ENCODE measurements at places on chromosomes 1 and 21.
A peak's percentile ranks its signal among the peaks of the same experiment; 100 is the strongest.

GRCh38 chr1:77412820-77413530 is 131.2 kb downstream of the AK5 start:
- DNase-seq: no peak

GRCh38 chr1:67503974-67504373 is 73.8 kb upstream of the SERBP1 start:
- DNase-seq: no peak

DNA sequence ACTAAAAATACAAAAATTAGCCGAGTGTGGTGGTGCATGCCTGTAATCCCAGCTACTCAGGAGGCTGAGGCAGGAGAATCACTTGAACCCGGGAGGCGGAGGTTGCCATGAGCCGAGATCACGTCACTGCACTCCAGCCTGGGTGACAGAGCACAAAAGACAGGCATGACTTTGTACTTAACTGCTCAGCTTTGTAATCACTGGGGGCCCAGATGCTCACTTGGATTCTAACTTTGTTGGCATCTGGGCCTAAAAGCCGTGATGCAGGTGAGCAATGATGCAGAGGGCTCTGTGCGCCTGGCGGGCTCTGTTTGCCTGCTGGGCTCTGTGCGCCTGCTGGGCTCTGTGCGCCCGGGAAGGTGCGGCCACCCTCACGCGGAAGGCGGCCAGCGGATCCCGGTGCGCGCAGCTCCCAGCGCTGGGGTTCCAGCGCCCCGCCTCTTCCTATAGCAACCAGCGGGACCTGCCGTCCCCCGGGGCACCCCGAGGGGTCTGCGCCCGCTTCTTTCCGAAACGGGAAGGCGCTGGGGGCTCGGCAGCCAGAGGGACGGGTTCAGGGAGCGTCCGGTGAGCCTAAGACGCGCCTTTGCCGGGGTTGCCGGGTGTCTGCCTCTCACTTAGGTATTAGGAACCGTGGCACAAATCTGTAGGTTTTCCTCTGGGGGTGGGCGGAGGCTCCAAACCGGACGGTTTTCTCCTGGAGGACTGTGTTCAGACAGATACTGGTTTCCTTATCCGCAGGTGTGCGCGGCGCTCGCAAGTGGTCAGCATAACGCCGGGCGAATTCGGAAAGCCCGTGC is 31.7 kb downstream of the PRMT2 start:
- DNase-seq: no peak

DNA sequence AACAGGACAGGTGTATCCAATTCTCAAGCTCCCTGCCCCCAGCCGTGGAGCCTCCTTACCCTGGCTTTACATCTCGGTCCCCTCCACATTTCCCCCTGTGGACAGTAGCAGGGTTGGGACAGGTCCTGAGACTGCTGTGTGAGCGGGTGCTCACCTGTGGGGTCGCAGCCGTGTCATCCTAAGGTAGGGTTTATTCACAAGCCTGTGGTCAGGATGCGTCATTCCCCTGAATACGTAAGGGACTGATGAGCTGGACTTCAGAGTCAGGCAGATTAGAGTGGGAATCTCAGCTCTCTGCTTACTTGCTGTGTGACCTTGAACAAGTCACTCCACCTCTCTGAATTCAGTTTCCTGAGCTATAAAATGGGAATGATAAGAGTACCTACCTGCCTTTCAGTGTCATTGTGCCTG is 17.7 kb downstream of the ZNF362 start:
- no peak for DNase-seq

DNA sequence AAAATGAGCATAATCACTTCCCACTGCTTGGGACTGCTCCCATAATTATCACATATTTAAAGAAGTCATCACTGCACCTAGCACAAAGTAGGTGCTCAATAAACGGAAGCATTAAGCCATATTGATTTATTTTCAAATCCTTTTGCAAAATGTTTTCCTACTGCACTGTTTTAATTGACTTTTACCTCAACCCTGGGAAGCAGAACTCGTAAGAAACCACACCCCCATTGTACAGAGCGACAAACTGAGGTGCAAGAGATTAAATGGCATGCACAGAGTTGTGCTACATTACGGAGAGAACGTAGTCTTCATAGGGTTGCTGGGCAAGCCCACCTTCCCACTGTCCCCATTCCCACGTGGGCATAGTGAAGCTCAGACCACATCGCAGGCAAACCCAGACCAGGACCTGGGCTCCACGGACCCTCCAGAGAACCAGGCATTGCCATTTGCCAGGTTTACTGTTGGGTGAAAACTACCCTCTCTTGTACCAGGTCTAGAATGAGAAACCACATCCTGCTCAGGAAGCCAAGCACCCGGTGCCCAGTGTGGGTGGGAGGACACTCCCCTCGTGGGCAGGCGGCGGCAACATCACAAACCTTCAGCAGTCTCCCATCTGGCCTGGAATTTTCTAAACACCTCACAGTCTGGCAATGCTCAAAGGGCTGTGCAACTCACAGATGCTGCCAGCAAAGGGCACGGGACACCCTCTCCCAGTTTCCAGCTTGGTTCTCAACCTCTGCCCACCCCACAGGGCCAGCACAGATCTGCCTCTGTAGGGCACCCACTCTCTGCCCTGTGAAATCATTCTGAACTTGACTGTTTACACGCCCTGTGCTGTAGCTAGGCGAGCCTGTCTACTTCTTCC is 8.2 kb downstream of the IFFO2 start:
- no peak for DNase-seq

GRCh38 chr21:41956926-41957729 is 3.3 kb upstream of the C2CD2 start:
- peak; percentile 17 for DNase-seq

DNA sequence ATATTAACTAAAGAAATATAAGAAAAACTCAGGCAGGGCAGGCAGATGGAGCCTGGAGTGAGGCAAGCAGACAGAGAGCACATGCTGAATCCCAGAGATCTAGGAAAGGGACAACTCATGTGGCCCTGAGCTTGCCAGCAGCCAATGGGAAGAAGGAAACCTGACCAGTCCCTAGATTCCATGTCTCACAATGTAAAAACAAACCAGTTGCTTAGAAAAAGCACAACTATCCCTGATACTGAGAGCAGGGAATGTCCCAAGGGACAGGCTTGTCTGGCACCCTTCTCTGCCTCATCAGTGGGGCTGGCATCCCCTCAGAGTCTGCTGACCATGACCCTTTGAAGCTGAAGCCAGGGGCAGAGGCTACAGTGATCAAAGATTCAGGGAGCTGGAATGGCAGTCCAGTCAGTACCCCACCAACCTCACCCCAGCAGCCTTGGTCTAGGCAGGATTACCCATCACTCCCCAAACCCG is 27.8 kb downstream of the HSPG2 start:
- no peak for DNase-seq

GRCh38 chr1:17485281-17485680 is 45.8 kb upstream of the RCC2 start:
- DNase-seq: no peak

DNA sequence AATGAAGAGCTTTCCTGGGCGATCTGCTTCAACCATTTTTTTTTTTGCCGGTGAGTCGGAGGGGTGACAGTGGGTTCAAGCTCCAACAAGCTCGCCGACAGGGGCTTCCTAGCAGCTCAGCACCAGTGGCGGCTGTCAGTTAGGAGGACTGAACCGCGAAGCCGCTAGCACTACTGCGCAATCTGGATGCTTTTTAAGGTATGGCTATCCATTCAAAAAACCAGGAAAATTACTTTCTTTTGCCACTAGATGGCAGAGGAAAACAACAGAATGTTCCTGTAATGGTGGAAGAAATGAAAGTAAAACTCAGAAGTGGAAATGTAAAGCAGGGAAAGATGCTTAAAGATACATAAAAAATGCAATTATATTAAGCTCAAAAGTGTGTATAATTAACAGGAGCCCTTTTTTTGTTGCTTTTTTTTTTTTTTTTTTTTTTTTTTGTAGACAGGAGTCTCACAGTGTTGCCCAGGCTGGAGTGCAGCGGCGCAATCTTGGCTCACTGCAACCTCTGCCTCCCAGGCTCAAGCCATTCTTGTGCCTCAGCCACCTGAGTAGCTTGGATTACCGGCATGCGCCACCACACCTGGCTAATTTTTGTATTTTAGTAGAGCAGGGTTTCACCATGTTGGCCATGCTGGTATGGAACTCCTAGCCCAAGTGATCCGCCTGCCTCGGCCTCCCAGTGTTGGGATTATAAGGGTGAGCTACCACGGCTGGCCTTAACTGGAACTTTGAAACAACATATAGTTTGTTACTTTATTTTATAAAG is 8.5 kb downstream of the KYAT3 start:
- DNase-seq: peak; percentile 62
